Right ventricle myocardium superior (tissue), 1 donor: ENCODE measurements at places on chromosomes 11 and 22. TPM values are rescaled to one million over a fixed set of nuclear protein-coding genes. Genes with fewer than 3 reads are reported as not detected.

DNA sequence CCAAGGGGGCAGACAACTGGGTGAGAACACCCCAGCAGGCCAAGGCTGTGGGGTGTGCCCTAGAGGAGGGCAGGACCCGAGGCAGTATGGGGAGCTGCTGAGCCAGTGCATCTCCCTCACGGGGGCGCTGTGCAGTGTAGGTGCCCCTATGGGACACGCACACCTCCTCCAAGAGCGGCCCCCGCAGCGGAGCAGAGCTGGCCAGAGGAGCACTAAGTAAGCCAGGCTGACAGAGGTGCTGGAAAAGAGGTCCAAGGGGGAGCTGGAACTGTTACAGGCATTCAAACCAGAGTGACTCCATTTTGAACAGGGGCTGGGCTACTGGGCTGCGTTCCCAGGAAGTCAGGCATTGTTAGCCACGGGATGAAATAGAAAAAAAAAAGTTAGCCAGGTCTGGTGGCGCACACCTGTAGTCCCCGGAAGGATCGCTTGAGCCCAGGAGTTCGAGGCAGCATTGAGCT is 41.8 kb downstream of the TST start:
- peak; percentile 76 for DNase-seq

DNA sequence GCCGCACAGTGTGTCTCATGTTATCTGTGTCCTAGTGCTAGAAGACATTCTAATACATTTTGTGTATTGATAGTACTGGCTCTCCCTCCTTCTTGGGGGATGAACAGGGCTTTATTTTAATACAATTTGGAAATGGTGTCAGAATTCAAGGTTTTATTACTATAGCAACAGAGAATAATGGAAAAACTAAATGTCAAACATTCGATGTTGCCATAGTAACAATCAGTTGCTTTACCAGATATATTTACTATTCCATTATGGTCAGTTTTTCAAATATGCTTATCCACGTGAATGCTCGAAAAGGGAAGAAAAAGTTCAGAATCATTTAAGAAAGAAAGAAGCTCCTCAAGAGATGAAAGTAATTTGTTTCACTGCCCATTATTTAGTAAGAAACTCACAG is 8.6 kb upstream of the MSANTD4 start:
- no peak for DNase-seq

GRCh38 chr11:46357483-46357936 is 10.2 kb downstream of the DGKZ start:
- DNase-seq: no peak

Gene NDUFA6
- total RNA-seq: 298 TPM

Gene F2
- total RNA-seq: 0.11 TPM

Gene WNT11
- total RNA-seq: 20.0 TPM
